Glomerular endothelial cell (primary cell): ENCODE measurements at places on chromosomes 4 and X. TPM values are rescaled to one million over a fixed set of nuclear protein-coding genes. Genes with fewer than 3 reads are reported as not detected.

GRCh38 chr4:94882756-94883155, 125.0 kb downstream of the BMPR1B start:
- no peak for DNase-seq

GRCh38 chr4:14539246-14539645, 463.0 kb upstream of the CPEB2 start:
- DNase-seq: no peak

The SFRP2 gene
- not detected in 2 replicates for total RNA-seq

GRCh38 chrX:152925835-152926234, 28.0 kb downstream of the ZNF185 start:
- DNase-seq: no peak

DNA sequence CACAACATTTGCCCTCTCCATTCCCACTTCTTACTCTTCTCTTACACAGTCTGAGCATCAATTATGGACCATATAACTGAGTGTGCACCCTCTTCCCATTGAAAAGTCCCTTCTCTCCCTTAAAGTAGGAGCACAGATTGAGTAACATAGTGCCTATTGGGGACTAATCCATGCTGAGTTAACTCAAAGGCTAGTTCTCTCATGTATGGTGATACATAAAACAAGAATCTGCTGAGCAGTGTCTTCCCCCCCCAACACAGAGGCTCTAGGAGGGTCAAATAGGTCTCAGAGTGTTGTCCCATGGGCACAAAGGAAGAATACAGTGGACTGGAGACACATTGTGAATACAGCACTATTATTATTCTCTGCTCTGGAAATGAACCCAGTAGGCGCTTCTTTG, 274.6 kb upstream of the BOD1L1 start:
- no peak for DNase-seq

The CCNB3 gene
- total RNA-seq: 0.19 and 0.47 TPM in 2 replicates

GRCh38 chr4:83701041-83701440, 165.1 kb downstream of the GPAT3 start:
- no peak for DNase-seq

DNA sequence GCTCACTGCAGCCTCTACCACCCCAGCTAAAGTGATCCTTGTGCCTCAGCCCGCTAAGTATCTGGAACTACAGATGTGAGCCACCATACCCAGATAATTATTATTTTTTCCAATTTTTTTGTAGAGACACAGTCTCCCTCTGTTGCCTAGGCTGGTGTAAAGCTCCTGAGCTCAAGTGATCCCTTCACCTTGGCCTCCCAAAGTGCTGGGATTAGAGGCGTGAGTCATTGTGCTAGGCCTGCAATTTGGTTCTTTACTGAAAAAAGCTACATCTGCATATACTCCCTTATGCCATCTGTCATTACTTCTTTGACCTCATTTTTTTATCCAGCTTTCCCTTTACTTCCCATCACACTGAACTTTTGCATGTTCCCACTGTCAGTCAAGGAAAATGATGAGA, 2012.4 kb upstream of the IGFBP7 start:
- no peak for DNase-seq

GRCh38 chr4:81065446-81065845, 34.9 kb downstream of the BMP3 start:
- DNase-seq: no peak
